ENCODE measurements at places on chromosomes 2 and 18. TPM values are rescaled to one million over a fixed set of nuclear protein-coding genes. Genes with fewer than 3 reads are reported as not detected.

DNA sequence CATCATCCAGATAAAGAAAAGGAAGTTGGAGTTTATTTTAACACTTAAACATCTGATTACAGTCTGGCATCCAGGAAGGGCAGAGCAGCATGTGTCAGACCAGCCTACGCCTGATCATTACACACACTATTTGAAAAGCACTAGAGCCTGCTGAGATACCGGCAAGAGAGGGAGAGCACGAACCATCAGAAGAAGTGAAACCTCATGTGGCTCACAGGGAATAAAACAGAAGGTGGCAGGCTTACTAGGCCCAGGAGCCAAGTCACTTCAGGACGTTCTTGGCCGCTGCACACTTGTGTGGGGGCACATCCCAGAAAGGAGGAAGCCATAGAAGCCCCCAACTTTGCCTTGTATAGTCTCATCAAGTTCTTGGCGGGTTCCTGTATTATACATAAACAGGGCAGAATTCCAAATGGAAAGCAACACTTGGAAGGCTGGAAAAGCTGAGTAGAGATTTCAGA, 105.5 kb downstream of the UGGT1 start:
- DNase-seq, result no peak

GRCh38 chr2:233012301-233012971, 620 bp downstream of the NGEF start:
- no peak for DNase-seq

DNA sequence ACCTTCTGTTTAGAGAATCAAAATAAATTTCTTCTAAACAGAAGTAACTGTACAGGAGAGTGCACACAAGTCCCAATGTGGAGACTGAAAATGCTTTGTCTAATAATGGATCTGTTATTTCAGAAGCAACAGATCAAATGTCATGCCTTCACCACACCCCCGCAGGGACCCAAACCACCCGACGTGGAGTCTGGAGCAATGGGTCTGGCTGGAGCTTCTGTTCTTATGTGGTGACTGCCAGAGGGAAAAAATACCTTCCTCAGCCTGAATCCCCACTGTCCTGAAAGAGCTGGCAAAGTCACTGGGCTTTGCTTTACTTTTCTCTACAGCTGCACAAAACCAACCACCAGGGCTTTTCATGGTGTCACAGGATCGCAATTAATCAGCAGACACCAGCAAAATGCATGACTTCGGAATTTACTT, 119.0 kb upstream of the ZFP36L2 start:
- no peak for DNase-seq

The MAP4K4 gene
- total RNA-seq, result 68.4 TPM

The DHRS9 gene
- total RNA-seq, result 6.1 TPM

- DNase-seq, result no peak
Measured at GRCh38 chr2:219452361-219453317, 18.0 kb downstream of the SPEG start.

The TTN gene
- 40.3 TPM for total RNA-seq

DNA sequence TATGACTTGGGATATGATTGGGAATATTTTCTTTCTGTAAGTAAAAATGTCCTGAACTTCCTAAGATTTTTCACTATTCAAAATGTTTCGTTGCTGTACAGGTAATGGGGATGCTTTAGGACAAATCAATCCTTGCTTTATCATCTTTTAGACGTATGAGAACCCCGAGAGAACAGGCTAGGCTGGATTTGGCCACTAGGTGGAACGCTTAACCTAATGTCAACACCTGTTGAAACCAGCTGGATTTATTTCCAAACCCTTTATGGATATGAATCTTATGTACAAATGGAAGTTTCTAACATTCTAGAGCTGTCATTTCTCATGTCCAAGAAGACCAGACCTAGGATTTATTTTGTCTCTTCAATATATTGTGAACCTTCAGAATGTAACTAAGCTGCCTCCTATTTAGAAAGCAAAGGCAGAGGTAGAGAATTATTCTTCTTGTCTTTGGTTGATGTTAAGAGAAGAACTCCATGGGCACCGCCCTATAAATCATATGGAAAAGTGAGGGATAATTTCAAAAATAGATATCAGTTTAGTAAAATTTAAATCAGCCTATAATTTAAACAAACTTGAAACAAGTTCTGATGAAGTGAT, 96.7 kb downstream of the PMAIP1 start:
- no peak for DNase-seq

DNA sequence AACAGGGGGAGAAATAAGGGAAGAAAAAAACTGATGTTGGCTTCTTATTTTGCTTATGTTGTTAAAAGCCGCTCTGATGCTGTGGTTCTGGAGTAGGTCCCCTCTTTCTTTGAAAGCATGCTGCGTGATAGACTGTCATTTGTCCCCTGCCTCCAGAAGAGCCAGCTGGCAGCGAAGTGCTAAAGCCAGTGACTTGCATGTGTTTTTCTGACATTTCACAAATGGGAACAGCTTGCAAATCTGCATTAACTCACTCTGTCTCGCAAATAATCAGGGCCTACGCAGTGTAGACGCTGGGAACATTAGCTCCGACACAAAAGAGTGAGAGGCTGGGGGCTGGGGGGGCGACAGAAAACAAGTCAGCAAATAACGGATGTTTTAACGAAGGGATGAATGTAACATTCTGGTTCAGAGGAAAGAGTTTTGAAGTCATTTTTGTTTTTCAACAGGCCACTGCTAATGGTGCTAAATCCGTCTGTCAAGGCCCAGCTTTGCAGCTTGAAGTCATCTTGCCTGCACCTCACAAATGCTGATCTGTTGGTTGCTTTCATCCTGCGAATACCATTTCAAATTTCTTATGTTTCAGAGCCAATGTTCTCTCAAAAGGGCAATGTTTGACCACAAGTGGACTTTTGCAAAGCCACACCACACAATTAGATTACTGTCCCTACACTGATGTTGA, 68.8 kb upstream of the PIK3C3 start:
- DNase-seq, result no peak

DNA sequence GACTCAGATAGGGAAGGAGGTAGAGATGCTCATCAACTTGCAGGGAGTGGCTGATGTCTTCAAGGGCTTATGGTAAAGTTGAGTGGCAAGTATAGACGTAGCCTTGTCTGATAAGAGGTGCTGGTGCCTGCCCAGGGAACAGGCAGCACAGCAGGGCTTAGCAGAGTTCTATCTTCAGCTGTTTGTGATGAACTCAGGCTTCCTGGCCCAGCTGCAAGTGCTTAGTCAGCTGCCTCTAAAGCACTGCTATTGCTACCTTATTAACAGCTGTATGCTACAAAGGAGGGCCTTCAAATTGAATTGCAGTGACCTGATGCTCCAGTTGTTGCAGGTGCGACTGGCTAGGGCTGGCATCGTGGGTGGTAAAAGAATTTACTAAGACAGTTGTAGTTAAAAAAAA, 82.1 kb downstream of the TSN start:
- no peak for DNase-seq

- peak; percentile 61 for DNase-seq
Measured at GRCh38 chr2:44291281-44292248, 16.3 kb downstream of the SLC3A1 start.

The RTP5 gene
- not detected for total RNA-seq

DNA sequence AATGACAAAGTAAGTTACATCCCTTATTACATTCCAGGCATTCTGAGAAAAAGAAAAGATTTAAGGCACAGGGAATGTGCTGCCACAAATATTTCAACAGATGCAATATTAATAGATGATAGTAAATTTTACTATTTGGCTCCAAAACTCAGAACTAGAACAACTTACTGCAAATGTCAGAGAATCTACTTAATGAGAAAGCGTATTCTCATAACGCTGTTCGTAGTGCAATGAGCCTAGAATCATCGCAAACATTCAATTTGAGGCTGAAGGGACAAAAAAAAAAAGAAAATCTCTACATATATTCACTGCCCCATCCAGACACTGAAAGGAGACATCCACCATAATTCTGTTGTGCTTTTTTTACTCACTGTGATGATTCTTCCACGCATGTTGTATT, 272.1 kb upstream of the DOK6 start:
- DNase-seq, result no peak

GRCh38 chr2:197086500-197086899, 160.0 kb upstream of the PGAP1 start:
- no peak for DNase-seq

GRCh38 chr18:33745871-33746545, 168.0 kb downstream of the ASXL3 start:
- no peak for DNase-seq

DNA sequence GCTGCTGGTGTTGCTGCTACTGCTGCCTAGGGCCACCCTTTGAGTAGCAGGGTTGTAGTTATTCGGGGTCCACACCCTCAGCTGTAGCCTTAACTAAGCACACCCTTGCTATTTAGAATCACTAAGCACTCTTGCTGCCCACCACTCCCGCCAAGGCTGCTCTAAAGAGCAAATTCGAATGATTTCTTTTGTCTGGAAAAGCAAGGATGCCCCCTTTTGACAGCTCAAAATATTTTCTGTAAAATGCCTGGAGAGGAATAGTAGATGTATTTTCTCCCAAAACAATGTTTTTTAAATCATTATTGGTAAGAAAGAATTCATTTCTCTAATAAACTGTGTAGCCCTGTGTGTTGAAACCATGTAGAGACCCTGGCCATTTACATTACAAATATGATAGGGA, 80.8 kb upstream of the PAPOLG start:
- DNase-seq, result no peak

The CAPN14 gene
- total RNA-seq, result 0.15 TPM

DNA sequence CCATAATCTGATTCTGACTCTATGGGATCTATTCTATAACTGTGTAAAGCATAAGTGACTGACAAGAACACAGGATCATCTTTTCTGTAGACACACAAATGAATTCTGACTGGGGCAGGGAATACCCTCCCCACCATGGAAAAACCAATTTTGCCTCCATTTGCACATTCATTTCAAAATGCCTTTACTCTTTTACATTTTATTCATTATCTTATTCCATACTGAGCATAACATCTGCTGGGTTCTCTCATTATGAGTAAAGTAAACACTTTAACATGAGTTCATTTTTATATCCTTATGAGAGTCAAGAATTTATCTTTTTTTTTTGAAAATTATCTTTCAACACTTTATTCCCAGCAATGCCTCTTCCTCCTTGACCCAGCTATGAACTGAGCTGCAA, 163.5 kb downstream of the RNF152 start:
- no peak for DNase-seq

- no peak for DNase-seq
Measured at GRCh38 chr2:42376758-42377157, 15.7 kb upstream of the COX7A2L start.

The EHD3 gene
- 11.0 TPM for total RNA-seq
